Stimulated activated CD8-positive, alpha-beta memory T cell treated with anti-CD3 and anti-CD28 coated beads, Interleukin-12 subunit alpha, Interleukin-12 subunit beta, amount 100 ng/mL, for 4 hours (primary cell): ENCODE measurements at places on chromosomes 7 and 10.

DNA sequence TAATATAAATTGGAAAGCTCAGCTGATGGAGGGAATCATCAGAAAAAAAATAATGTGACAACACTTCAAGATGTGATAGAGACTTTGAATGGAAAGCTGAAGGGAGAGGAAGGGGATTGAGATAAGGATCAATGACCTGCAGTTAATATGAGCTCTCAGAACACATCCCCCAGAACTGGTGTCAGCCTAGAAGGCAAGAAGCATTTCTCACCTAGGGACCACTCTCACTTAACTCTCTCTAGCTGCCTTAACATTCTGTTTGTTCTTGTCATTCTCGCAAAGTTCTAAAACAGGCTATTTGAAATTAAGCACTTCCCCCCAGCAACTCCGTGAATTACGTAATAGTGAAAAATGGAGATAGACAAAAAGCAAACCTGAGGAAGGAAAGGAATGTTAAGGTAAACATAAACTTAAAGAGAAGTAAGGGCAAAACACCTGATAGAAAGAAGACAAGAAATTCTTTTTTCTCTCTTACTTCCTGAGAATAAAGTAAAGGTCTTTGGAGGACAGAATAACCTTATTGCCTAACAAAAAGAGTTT, 1.2 kb upstream of the MPP7 start:
- DNase-seq, result no peak

GRCh38 chr10:114709984-114710383, 51.9 kb upstream of the ABLIM1 start:
- no peak for DNase-seq

DNA sequence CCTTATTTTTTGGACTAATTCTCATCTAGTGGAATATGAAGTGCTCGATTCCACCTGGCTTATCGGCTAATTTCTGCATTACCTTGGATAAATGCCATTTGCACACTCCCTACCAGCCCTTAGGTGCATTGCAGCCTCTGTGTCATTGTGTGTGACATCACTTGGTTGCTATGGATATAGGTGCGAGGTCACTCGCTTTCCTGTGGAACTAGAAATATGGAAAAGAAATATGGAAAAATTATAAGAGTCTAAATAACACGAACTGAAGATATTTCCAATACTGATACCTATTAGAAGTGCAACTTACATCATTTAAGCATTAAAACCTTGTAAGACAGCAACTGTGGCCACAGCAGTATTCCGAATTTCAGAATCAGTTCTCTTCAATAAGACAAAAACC, 2.0 kb downstream of the YWHAG start:
- DNase-seq, result no peak

DNA sequence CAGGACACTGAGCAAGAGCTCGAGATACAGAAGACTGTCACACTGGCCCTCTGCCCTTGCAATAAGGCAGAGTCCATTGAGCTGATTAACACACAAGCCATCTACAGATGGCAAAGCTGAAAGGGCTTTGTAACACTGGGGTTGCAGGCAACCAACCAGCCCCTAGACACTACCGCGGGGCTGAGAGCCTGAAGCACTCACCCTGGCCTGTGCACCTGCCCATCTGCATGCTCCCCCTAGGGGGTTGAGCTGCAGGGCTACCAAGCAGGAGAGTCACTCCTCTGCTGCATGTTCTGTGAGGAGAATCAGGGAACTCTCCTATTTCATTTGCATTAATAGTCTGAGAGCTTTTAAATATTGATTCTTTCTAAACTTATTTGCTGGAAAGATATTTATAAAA, 128.1 kb upstream of the VIPR2 start:
- no peak for DNase-seq

DNA sequence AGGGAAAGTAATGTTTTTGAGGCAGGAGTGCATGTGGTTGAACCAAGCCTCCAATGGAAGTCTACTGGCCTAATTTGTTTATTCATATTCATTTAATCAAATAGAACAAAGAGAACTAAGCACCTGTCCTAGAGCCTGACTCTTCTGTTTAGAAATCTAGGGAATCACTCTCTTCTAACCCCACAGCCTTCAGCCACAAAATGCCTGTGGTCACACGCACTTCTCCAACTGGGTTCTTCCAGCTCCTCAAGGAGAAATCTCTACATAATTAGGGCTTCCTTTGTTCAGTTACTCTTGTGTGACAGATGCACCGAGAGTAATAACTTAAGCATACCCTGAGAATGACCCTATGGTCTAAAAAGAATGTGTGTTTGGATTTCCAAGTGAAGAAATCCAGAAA, 133.7 kb upstream of the NAMPT start:
- DNase-seq, result no peak

GRCh38 chr7:117386110-117386706, 41.1 kb downstream of the ASZ1 start:
- no peak for DNase-seq

DNA sequence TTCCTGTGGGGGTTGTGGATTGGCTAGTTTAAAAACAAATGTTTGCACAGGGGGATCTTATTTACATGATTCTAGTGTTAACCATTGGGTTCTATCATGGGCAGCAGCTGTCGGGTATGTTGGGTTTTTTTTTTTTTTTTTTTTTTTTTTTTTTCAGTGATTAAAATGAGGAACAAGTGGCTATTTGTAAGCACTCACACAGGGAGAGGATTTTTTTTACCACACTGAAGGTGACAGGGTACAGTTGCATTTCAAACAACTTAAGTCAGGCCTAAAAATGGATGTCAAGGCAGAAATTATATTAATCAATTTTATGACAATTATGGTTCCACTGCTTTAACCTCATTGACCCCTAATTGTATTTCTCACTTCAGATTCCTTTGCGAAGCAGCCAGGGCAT, 92.8 kb downstream of the CD36 start:
- no peak for DNase-seq

DNA sequence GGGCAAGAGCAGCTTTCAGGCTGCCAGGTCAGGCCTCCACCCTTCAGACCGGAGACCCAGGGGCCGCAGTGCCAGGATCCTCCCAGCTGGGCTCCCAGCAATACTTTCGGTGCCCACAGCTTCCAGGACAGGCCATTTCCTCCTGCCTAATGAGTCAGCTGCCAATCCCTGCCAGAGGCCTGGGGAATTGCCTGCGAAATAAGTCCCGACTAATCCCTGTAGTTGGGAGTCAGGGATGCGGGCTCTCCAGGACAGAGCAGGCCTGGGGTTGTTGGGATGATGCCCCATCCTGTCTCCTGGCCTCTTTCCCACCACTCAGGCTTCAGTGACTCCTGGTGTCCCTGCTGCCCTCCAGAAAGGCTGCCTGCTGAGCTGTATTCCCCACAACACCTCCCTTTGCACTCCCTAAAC, 143.5 kb upstream of the UNC5B start:
- no peak for DNase-seq

DNA sequence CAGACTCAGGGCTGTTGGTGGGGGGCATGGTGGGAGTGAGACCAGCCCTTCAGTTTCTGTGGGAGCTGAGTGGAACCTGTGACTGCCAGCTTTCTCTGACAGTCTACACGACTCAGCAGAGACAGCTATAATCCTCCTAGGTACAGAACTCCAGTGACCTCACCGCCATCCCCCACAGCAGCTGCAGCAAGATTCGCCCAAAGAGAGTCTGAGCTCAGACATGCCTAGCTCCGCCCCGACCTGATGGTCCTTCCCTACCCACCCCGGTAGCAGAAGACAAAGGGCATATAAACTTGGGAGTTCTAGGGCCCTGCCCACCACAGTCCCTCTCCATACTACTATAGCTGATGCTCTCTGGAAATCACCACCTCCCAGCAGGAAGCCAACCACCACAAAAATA, 500.1 kb downstream of the ETV1 start:
- no peak for DNase-seq

- no peak for DNase-seq
These were observed 900.1 kb downstream of the TYW1 start for GRCh38 chr7:67896721-67897120.

- DNase-seq, result no peak
These were observed 97.9 kb upstream of the SAMD8 start for GRCh38 chr10:75013522-75013921.

- no peak for DNase-seq
These were observed 10.1 kb upstream of the LEP start for GRCh38 chr7:128231021-128231420.

DNA sequence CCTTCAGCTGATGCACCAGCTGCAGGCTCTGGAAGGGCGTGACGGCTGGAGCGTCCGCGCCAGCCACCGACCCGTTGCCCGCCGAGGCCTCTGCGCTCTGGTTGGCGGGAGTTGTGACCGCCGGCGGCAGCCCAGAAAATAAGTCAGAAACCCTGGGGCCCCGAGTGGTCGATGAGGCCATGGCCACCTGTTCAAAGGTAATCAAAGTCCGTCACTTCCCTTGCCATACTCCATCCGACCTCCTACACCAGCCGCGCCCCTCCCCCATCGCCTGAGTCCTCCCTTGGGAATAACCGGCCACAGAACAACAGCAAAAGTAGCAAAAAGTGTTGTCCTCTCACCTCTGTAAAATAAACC, 406 bp downstream of the PRLHR start:
- DNase-seq, result no peak

- DNase-seq, result no peak
These were observed 270.5 kb downstream of the BICC1 start for GRCh38 chr10:58782876-58783851.

- DNase-seq, result no peak
These were observed 31.1 kb downstream of the NEUROD6 start for GRCh38 chr7:31309407-31309806.

DNA sequence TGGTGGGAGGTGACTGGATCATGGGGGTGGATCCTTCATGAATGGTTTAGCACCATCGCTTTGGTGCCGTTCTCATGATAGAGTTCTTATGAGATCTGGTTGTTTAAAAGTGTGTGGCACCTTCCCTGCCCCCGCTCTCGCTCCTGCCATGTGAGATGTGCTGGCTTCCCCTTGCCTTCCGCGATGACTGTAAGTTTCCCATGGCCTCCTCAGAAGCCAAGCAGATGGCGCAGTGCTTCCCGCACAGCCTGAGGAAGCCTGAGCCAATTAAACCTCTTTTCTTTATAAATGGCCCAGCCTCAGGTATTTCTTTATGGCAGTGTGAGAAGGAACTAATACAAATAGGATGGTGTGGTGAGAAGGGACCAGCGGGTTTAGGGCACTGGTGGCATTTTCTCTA, 243.3 kb upstream of the CELF2 start:
- DNase-seq, result no peak

DNA sequence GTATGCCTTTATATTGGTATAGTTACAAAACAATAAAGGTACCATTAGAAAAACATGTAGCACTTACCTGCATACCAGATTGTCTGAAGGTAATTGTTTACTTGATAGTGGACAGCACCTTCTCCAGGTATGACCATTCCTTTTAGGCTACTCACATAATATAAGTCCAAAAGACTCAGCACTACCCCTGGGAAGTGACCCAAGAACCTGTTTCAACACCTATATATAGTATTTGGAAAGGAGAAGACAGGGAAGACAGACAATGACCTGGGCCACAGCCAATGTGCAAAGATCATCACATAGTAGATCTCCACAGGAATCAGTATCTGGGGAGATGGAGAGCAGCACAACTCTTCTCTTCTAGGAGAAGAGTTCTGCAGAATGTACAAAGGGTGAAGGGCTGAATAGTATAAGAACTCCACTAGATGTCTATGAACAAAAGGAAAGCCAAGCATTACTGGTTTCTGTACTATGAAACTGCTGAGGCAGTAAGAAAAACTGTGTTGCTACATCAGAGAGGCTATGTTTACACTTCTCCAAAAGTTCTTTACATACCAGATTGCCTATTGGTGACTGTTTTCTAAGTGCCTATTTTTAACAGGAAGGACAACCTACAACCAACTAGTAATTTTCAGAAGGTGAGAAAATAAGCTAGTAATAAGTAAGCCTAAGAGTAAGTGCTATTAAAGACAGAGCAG, 159.2 kb downstream of the BTAF1 start:
- no peak for DNase-seq

DNA sequence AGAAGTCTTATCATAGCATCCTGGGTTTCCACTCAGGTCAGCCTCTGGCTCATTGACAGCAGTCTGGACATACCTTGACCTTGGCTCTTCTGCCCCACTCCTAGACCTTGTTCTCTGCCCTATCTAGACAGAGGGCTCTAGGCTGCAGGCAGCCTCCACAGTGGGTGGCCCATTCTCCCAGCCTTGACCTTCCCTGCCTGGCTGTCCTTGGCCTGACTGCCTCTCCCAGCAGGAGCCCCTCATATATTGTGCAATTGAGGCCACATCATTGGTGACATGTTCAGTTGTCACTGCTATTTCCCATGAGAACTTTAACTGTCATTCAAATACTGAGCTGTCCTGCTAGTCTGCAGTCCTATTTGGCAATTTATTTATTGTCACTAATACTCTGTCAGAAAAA, 503.4 kb downstream of the PLXNA4 start:
- no peak for DNase-seq

GRCh38 chr10:48184224-48184623, 90.3 kb downstream of the FRMPD2 start:
- no peak for DNase-seq

- DNase-seq, result no peak
These were observed 64.9 kb downstream of the NPTX2 start for GRCh38 chr7:98681951-98682350.

- no peak for DNase-seq
These were observed 117.5 kb upstream of the ANLN start for GRCh38 chr7:36272211-36272566.

DNA sequence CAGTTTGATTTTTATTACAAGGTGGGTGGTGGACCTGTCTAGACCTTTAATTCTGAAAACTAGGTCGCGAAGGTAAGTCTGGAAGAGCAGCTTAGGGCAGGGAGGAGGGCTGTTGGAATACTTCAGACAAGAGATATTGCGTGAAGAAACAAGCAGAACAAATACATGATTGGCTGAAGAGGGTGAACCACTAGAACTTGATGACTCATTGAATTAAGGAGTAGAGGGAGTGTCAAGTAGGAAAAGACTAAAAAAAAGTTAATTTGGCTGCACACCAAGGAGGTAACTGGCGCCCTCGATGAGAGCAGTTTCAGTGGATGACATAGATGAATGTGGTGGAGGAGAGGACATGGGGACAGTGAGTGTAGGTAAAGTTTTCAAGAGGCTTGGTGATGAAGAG, 41.3 kb downstream of the WNT2 start:
- DNase-seq, result no peak

- no peak for DNase-seq
These were observed 17.6 kb downstream of the NT5C3A start for GRCh38 chr7:33044986-33045385.

DNA sequence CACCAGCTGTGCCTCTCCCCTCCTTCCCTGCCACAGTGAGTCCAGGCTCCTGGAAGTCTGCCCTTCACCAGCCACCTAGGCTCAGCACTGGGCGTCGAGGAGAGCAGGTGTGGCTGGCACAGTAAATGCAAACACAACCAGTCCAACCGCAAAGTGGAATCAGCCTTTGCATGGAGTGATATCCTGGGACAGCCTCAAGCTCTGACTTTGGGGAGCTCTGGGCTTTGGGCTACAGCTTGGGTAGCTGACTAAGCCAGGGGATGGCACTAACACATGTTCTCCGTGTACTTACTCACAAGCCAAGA, 312.4 kb downstream of the KCNMA1 start:
- no peak for DNase-seq

DNA sequence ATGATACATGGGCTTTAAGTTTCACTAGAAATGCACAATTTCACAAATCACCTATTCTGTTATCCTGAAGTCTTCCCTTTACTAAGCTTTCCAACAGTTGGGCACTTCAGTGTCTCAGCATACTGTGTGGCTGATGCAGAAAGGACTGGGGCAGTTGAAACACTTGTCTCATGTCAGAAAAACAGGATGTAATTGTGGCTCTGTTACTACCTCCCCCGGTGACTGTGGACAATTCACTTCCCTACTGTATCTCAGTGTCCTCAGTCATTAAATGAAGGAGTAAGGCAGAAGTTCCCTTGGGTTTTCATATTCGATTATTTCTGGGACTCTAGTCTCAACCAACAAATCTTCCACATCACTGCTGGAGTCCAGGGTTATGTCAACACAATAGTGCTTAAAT, 17.9 kb downstream of the ANKRD22 start:
- no peak for DNase-seq
